Activated naive CD4-positive, alpha-beta T cell treated with anti-CD3 and anti-CD28 coated beads for 36 hours (primary cell): ENCODE measurements at places on chromosomes 12 and 14. TPM values are rescaled to one million over a fixed set of nuclear protein-coding genes. Genes with fewer than 3 reads are reported as not detected.

Gene RND1
- 6.8 TPM for total RNA-seq

Gene HOXC9
- total RNA-seq = not detected

Gene PITPNM2
- total RNA-seq = 15.4 TPM

Gene KLRF1
- not detected for total RNA-seq

Gene RHOJ
- total RNA-seq = not detected

Gene KRT79
- total RNA-seq = not detected

Gene RIMBP2
- not detected for total RNA-seq

Gene NEUROD4
- not detected for total RNA-seq

Gene ZFYVE1
- total RNA-seq = 8.5 TPM

Gene RABGGTA
- 76.2 TPM for total RNA-seq

Gene VPS29
- 81.8 TPM for total RNA-seq

Gene HNF1A
- not detected for total RNA-seq

Gene CLEC1B
- total RNA-seq = not detected

Gene ESPL1
- total RNA-seq = 54.2 TPM

Gene CD27
- total RNA-seq = 48.1 TPM

Gene HRK
- total RNA-seq = not detected

Gene KRT78
- total RNA-seq = not detected

Gene KIF5A
- total RNA-seq = 0.86 TPM

Gene ARHGAP9
- total RNA-seq = 95.9 TPM

Gene SLCO1B1
- not detected for total RNA-seq
